ENCODE measurements at places on chromosomes 3 and 15.
A peak's percentile ranks its signal among the peaks of the same experiment; 100 is the strongest.

GRCh38 chr3:148079370-148079769 is 618.3 kb upstream of the AGTR1 start:
- no peak for DNase-seq

- no peak for DNase-seq
Measured at GRCh38 chr15:50552238-50552637, 5.8 kb upstream of the USP50 start.

DNA sequence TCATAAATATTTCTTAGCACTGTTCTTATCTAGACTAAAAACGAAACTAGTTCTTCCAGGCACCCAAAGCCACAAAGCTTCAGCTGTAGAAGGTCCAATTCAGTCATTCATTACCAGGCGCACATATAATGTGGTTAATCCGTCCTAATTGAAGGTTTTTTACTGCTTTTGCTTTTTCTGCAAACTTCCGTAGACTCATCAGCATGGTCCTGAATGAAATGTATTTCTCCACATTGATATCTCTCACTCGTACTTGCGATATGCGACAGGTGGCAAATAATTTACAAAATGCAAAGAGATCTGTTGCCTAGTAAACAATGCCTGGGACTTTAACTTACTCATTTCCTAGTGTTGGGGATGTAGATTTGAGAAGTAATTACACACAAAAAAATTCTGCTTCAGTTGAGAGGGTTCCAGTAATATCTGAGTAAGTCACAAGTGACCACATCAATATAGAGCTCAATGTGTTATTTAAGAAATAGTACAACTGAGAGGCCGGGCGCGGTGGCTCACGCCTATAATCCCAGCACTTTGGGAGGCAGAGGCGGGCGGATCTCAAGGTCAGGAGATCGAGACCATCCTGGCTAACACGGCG is 75.0 kb upstream of the MBNL1 start:
- no peak for DNase-seq

GRCh38 chr3:127637971-127638370 is 9.0 kb downstream of the PODXL2 start:
- no peak for DNase-seq

DNA sequence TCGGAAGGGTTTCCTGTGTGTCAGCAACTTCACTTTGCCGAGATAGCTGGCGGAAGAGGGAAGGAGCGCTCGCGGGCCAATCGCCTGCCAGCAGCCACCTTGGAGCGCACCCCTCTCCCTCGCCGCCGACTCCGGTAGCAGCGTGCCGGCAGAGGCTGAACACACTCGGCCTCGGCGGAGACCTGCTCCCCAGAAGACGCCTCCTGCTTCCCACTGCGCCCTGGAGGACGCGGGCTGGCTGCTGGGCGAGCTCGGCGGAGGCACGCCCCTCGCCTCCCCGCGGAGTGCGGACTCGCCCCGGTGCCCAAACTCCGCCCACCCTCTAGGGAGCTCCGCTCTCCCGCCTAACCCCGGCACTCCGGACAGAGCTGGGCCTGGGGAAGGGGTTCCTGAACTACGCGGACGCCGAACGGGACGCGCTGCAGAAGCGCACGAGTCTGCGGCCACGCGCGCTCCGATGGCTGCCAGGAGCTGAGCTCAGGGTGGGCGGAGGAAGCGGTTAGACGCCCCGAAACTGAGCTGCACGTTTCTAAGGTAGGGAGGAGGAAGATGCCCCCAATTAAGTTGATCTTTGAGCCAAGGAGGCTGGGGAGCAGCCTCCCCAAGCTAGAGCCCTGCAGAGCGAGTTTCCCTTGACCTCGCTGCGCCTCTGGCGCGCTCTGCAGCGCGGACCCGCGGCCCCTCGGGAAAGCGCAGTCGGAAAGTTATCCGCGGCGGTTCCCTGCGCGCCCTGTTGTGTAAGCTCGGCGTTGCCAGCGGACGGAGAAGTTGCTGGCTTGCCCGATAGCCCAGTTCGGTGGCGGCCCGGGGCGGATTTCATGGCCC is at the start of gene P2RY1:
Gene P2RY1 (plus strand): TSS at position 356 of the 825 bp plus-strand sequence. CDS start 652 bp downstream, outside the sequence.
- DNase-seq, result peak; percentile 85

GRCh38 chr15:36605604-36606263 is 26.3 kb downstream of the CDIN1 start:
- DNase-seq, result no peak

DNA sequence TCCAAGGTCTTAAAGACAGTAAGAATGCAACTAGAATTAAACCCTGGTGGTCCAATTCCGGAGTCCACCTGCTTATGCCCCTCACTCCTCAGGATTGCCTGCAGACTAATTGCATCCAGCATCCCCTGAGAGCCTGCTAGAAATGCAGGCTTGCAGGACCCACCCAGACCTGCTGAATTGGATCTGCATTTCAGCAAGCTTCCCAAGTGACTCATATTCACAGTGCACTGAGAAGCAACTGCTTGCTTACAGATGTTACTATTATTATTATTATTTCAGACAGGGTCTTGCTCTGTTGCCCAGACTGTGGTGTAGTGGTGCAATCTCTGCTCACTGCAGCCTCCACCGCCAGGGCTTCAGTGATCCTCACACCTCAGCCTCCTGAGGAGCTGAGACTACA is 83.5 kb upstream of the VGLL4 start:
- no peak for DNase-seq

GRCh38 chr3:80408030-80408721 is 640.4 kb upstream of the ROBO1 start:
- no peak for DNase-seq

DNA sequence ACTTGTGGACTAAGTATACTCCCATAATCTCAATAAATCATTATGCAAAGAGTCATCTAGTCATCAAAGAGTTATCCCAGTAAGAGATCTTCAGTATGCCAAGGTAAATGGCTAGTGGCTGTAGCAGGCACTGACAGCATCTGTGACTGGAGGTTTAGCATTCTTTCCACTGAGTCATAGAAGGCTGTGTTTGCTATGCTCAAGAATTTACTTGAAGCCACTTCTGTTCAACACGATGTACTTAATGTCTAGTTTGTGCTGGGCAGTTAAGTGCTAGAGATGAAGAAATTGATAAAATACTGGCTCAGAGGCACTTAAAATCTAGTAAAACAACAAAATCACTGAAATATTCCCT is 13.0 kb downstream of the ZBED2 start:
- peak; percentile 98 for DNase-seq

DNA sequence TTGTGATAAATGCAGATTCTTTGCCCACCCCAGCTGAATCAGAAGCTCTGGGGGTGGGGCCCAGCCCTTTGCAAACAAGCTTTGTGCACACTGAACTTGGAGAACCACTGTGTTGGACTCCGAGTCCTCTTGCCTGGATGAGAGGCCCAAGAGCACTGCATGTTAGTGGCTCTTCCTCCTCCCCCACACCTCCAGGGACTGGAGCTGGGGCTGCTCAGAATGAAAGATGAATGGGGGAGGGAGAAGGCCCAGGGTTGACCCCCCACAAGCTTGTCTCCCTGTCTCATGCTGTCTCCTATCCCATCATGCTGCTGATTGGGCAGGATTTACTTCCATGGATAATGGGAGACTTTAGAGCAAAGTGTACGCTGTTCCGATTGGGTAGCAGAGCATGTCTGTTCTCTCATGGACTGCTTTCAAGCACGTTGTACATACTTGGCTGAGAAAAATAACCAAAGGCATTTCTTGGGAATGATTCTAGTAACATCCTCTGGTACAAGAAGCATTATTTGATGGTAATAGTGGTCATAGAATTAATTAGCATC is 99.6 kb downstream of the PGPEP1L start:
- DNase-seq, result no peak

- no peak for DNase-seq
Measured at GRCh38 chr3:191492601-191493000, 31.6 kb downstream of the PYDC2 start.

GRCh38 chr3:16841904-16842271 is 42.9 kb upstream of the PLCL2 start:
- no peak for DNase-seq

DNA sequence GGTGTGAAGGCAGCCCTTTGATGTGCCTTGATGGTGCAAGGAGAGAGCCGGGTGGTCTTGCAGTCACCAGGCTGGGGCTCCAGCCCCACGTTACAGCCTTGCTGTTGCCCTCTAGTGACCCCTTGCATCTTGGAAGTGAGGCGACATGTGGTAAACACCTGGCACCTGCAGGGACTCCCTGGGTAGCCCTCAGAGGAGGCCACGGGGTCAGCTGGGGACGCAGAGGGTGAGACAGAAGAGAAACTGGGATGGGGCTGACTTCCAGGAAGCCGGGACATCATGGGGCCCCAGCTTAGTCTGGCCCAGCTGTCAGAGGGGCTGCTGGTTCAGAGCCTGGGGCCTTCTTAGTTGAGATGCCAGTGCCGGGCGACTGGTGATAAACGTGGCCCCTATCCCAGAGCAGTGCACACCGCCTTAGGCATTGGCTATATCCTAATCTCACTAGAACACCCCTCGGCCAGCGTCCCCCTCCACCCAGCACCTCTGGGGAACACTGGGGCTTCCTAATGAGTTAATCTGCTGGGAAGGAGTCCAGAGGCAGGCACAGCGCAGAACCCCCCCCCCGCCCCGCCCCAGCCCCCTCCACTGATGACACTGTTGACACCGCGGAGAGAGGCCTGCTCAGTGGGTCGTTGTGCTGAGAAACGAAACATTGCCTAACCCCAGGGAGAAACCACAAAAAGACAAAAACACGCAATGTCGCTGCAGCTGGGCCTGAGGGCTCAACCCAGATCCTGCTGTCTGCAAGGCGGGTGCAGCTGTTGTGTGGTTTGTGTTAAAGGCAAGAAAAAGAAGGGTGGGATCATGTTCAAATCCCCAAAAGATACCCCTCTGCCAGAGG is 60.5 kb upstream of the KLF13 start:
- no peak for DNase-seq

DNA sequence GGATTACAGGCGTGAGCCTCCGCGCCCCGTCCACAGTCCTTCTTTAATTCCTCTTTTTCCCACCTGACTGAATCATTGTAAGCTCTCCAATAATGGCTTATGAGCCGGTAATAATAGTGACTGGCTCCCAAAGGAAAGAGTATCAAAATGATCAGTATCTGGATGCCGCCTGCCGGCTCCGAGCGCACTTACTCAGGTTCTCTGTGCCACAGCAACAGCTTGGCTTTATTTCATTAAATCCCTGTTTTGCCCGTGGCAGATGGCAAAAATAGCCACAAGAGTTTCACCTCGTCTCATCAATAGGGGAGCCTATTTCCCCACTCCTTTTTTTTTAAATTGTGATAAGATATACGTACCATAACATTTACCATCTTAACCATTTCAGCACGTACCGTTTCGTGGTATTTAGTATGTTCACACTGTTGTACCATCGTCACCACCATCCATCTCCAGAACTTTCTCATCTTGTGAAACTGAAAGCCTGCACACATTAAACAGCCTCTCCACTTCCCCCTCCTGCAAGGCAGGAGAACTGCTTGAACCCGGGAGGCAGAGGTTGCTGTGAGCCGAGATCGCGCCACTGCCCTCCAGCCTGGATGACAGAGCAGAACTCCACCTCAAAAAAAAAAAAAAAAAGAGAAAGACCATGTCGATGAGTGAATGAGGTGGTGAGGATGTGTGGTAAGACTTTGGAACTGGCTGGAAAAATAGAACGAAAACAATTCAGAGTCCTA is 80.7 kb upstream of the DLG1 start:
- DNase-seq, result no peak

GRCh38 chr3:2094941-2095340 is 3.7 kb upstream of the CNTN4 start:
- DNase-seq, result no peak

- DNase-seq, result no peak
Measured at GRCh38 chr3:139558351-139559266, 19.1 kb upstream of the RBP1 start.

DNA sequence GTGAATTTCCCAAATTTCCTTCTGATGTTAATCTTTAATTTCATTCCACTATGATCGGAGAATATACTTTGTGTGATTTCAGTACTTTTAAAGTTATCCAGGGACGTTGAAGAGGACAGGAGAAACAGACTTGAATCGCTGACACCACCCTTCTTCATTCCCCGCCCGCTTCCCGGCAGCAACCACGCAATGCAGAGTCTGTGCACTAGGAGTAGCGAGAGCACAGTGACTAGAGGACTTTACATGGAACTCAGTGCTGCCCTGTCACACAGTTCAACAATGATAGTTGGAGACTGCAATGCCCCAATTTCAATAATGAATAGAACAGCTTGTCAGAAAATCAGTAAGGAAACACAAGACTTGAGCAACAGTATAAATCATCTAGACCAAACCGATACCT is 73.9 kb downstream of the RNF13 start:
- DNase-seq, result no peak

DNA sequence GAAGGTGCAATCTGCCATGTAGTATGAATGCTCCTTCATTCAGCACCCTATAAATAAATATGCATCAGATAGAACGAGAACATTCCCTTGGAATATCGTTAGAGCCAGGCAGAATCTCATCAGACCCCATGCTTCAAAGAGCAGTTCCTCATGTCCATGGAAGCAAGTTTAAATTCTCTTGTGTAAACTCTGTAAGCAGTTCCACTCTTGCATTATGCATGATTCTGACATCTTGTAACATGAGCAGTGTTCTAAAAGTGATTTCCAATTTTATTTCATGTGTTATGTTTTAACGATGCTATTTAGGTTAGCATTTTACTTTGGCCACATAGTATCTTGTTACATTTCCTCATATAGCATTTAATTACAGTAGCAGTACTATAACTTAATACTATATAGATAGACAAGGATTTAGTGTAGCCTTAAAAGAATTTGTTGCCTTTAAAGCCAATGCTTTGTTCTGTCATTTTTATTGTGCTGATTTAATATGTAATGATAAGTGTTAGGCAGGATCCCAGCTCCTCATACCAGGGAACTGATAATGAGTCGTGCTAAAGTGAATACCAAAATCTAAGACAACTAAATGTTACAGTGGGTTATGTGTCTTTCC is 161.2 kb upstream of the NECTIN3 start:
- DNase-seq, result no peak

DNA sequence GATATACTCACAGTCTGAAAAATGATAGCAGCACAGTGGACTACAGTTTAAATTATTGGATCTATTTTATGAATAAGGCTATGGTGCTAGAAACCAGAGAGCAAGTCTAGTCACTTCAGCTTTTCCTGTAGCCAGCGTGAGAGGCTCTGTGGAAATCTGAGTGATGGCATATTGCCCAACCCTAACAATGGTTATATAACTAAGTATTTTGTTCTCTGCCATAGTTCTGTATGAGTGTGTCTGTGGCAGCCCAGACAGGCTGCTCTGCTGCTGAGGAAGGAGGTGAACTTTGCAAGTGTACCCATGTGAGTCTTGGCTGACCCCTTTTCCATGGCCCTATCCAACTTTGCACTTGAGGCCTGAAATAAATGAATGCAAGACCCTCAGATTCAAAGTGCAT is 105.7 kb downstream of the LRTM1 start:
- DNase-seq, result no peak

DNA sequence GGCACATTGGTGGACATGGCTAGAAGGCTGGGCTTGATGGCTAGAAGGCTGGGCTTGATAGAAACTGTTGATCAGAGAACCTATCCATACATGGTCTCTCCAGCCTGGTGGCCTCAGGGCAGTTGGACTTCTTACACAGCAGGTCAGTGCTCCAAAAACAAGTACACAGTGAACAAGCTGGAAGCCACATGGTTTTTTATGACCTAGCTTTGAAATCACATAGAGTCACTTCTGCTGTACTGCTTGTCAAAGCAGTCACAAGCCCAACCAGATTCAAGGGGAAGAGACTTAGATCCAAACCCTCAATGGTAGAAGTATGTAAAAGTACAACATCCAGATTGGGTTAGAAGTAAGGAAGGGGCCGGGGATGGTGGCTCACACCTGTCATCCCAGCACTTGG is 89.4 kb upstream of the HES1 start:
- DNase-seq, result no peak

Data from PC-9 (cell line).